ENCODE measurements at places on chromosomes 5 and 9. TPM values are rescaled to one million over a fixed set of nuclear protein-coding genes. Genes with fewer than 3 reads are reported as not detected.

FOXD4L6 gene
- total RNA-seq, result not detected

IFNA2 gene
- not detected for total RNA-seq

CDO1 gene
- total RNA-seq, result not detected

SEMA6A gene
- 0.39 TPM for total RNA-seq

MYOZ3 gene
- total RNA-seq, result not detected

ZDHHC11B gene
- 1.2 TPM for total RNA-seq

NMUR2 gene
- 0.09 TPM for total RNA-seq

IFNE gene
- 1.6 TPM for total RNA-seq

DNAH5 gene
- 1.3 TPM for total RNA-seq

SH3PXD2B gene
- 16.5 TPM for total RNA-seq

SYNPO gene
- total RNA-seq, result 26.6 TPM

ZDHHC11 gene
- total RNA-seq, result 14.5 TPM

GCNT4 gene
- 0.43 TPM for total RNA-seq

LCNL1 gene
- total RNA-seq, result 0.06 TPM

GLRX gene
- total RNA-seq, result 58.6 TPM

DAPK1 gene
- total RNA-seq, result 19.8 TPM

ZFP2 gene
- not detected for total RNA-seq

DBH gene
- total RNA-seq, result not detected

SPAAR gene
- not detected for total RNA-seq

EPB41L4B gene
- total RNA-seq, result 10.4 TPM

MYO10 gene
- total RNA-seq, result 54.8 TPM

PCDHA1 gene
- total RNA-seq, result 0.10 TPM

CARTPT gene
- total RNA-seq, result not detected

RASGEF1C gene
- total RNA-seq, result not detected

ATP6V1G1 gene
- total RNA-seq, result 131 TPM

PLAC8L1 gene
- total RNA-seq, result 0.26 TPM

CTXN3 gene
- not detected for total RNA-seq

TMEM252 gene
- total RNA-seq, result not detected

LURAP1L gene
- 18.6 TPM for total RNA-seq

PCDHGA10 gene
- total RNA-seq, result not detected
